ENCODE measurements at places on chromosomes 4 and X.

DNA sequence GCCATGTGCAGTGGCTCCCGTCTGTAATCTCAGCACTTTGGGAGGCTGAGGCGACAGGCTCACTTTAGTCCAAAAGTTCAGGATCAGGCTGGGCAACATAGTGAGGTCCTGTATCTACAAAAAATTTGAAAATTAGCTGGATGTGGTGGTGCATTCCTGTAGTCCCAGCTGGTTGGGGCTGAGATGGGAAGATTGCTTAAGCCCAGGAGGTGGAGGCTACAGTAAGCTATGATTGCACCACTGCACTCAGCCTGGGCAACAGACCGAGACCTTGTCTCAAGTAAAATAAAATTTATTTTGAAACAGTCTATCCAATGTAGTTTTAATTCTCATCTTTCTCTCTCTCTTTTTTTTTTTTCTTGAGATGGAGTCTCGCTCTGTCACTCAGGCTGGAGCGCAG, 21.1 kb downstream of the RBM10 start:
- DNase-seq = no peak

DNA sequence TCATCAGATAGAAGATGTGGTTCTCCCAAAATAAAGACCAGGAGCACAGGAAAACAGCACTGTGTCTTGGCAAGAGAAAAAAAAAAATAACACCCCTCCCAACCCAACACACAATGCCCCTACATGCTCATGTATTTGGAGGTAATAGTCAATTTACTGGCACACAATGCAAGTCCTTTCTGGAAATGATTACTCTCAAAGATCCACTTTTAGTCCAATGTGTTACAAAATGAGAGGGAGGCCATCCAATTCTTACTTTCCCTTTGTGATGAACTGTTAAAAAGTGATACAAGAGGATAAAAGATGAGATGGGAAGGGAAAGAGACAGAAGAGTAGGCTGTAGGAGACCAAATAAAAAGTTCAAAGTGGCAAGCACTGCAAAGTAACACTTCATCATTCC, 180.3 kb upstream of the DKK2 start:
- no peak for DNase-seq

DNA sequence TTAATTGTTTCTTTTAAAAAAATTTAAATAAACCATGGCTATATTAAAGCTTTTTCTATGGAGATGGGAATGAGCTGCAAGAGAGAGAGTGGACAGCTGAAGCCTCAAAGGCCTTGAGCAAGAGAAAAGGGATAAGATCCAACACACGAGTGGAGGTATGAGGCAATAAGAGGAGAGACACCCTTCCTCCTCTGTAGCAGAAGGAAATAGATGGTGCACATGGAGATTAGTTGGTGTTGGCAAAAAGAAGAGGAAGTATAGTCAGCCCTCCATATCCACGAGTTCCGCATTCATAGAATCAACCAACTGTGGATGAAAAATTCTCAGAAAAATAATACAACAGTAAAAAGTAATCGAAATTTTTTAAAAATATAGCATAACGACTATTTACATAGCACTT, 3.2 kb downstream of the CXorf38 start:
- DNase-seq = peak; percentile 34

GRCh38 chr4:94927696-94928095, 169.9 kb downstream of the BMPR1B start:
- no peak for DNase-seq

- DNase-seq = no peak
Observed at GRCh38 chr4:72770708-72771107, 201.7 kb upstream of the ADAMTS3 start.

GRCh38 chrX:142238536-142238935, 33.4 kb upstream of the MAGEC2 start:
- peak; percentile 3 for DNase-seq

GRCh38 chr4:41161355-41161754, 53.0 kb downstream of the APBB2 start:
- DNase-seq = no peak

- DNase-seq = no peak
Observed at GRCh38 chr4:187444061-187444460, 551.5 kb upstream of the ZFP42 start.

GRCh38 chr4:185312699-185313098, 83.0 kb downstream of the LRP2BP start:
- DNase-seq = no peak

- DNase-seq = no peak
Observed at GRCh38 chrX:8366481-8366880, 98.1 kb upstream of the VCX3B start.

DNA sequence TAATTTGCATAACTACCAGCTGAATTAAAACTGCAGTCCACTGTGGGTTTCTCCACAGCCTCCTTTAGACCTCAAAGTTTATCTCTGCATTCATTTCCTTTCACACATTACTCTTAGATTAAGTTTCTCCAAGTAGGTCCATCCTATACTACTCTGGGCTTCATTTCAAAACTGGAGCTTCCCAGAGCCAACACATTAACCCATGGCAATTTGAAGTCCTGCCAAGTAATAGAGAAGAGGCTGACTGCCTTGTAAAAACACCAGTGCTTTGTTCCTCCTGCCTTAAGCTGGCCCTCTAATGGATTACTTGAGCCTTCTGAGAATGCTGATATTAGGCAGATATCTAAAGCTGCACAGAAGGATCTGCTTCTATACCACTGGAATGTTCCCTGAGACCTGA, 997.2 kb upstream of the SLIT2 start:
- DNase-seq = no peak

DNA sequence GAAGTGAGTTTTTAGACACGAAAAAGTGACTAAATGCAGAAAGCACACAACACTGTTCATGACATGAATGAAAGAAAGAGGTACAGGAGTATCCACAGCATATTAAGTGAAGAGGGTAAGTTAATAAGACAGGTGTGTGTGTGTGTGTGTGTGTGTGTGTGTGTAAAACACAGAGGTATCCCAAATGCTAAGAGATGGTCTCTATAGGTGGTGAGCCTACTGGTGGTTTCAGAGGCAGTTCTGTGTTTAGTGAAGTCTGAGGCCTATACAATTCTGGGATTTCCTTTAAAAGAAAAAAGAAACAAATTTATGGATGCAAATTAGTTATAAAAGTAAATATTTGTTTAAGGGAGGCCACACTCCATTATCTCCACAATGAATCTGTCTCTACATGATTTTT, 17.4 kb upstream of the TNIP3 start:
- DNase-seq = no peak

DNA sequence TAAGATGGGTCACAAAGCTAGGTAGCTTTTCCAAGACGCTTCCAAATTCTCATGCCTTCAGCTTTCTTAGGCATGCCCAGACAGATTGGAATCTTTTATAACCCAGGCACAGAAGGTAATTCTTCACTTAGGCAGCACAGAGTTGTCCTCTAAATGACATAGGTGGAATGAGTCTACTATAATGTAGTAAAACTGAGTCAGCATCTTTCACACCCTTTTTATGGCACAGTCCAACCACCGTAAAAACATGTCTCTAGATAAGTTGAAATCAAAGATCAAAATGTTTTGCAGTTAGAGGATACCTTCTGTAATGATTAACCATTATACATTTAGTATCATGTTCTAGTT, 128.4 kb upstream of the FAT1 start:
- DNase-seq = no peak

DNA sequence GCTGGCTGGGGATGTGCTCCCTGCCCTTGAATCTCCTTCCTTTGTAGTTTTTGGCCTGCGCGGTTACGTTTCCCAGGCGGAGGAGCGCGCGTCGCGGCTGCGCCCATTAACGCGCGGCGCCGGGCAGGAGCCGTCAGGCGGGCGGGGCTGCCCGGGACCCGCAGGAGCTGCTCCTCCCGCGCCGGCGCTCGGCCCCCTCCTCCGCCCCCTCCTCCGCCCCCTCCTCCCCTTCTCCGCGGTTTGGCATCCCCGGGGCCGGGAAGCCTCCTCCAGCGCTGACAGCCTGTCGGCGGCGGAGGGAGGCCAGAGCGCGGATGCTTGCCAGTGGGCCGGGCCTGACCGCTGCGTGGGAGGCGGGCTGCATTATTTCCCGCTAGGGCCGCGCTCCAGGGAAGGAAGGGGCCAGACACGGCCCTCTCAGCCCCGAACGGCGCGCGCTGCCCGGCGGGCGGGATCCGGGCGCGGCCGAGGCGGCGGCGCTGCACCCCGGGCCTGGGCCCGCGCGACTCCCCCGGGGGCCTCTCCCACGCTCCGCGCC, at the start of gene DCLK2:
Gene DCLK2, plus strand, starts transcription at position 405 of the 538 bp plus-strand sequence. CDS start 583 bp downstream, outside the sequence.
- DNase-seq = peak; percentile 81

- DNase-seq = no peak
Observed at GRCh38 chr4:168685136-168685809, 188.4 kb downstream of the PALLD start.

GRCh38 chr4:55982976-55983375, 34.2 kb downstream of the CEP135 start:
- DNase-seq = no peak

DNA sequence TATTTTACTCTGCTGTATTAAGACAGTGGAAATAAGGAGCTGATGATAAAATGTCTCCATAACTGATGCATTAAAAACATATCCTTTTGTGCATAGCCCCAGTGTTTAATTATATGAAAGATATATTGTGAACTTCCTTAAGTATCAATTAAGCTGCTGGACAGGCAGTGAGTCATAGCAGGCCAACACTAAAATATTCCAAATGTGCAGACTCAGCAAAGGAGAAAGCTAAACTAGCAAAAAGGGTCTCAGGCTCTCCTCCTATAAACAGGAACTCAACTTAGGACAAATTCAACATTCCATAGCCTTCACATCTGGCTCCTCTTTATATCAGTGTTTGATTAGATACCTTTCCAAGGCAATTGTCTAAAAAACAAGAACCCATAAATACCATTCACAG, 15.6 kb downstream of the TNMD start:
- DNase-seq = no peak

- DNase-seq = no peak
Observed at GRCh38 chr4:41069257-41069656, 145.1 kb downstream of the APBB2 start.

DNA sequence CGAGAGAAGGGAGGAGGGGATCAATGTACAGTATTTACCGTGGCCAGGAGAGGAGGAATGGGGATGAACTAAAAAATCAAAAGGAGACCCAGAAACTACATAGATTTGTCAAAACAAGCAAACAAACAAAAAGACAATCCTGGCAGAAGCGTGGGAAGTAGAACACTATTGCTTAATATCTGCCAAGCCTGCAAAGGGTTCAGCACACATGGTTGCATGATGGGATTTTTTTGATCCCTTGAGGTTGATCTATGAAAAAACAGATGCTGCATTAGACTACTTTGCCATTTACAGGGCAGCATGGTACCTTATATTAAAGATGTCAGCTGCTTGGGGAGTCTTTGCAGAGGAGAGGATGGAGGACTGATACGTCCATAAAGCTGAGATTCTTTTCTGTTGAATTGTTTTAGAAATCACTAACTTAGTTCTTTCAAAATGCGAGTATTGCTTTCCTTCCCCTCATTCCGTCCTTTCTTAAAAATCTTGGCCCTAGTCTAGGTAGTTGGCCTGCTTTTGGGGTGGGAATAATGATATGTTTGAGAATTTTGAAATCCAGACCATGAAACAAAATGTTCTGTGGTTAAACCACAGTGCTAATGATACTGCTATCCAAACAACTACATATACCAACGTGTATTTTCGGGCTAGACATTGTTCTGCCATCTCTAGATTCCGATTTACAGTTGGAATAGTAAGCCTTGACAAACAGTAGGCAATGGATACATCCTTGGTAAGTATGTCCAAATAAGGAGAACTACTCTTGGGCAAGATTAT, 39.6 kb upstream of the TMEM150C start:
- no peak for DNase-seq

- DNase-seq = peak; percentile 91
Observed at GRCh38 chr4:42570221-42570620, 86.7 kb downstream of the ATP8A1 start.

GRCh38 chr4:152206646-152207377, 329.1 kb downstream of the FBXW7 start:
- DNase-seq = no peak

GRCh38 chrX:78957768-78958130, 12.6 kb downstream of the P2RY10 start:
- no peak for DNase-seq

- DNase-seq = no peak
Observed at GRCh38 chr4:11049001-11049400, 364.4 kb upstream of the CLNK start.

DNA sequence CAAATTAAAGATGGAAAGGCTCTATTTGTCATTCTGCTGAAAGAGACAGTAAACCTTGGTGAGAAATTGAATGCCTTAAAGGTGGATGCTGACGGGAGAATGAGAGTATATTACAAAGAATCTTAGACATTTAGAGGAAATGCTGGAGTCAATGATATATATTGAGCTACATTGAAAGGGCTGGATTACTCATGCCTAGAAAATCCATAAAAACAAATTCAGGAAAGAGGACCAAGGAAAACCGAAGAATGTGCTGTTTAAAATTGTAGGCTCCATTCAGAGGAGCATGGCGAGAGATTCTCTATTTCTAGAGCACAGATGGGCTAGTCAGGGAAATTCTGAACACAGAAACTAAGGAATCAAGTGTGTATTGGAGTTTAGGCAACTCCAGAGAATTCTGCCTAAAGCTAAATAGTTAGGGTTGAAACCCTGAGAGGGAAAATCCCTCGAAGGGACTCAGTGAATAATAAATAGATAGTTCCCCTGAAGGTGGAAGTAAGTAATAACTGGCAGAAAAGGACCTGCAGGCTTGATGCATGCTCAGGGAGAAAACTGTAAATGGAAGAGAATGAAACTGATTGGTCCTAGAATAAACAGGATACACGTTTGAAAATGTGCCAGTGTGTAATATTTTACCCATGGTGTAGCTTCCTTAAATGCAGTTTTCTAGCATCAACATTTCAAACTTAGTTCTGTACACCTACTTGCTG, 1532.4 kb upstream of the TENM3 start:
- DNase-seq = no peak

DNA sequence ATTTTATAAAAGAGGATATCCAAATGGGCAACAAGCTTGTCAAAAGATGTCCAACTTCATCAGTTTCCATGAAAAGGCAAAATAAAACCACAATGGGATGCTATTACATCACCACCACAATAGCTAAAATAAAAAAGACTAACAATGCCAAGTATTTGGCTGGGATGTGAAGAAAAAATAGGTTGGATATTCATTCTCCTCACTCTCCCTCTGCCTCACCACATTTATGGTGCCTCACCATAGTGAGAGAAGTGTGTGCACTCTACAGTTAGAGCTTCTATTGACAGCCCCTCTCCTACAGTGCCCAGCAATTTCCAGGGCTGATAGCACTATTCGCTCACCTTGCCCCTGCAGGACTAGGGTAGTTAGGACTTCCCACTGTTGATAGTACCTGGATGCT, 25.5 kb downstream of the VEGFC start:
- no peak for DNase-seq

Data from Ammon's horn (tissue), 1 donor.